OCI-LY7 (cell line): ENCODE measurements at places on chromosomes 3 and 15.
A peak's percentile ranks its signal among the peaks of the same experiment; 100 is the strongest.

- DNase-seq = no peak
Observed at GRCh38 chr3:147119989-147120388, 286.4 kb downstream of the ZIC4 start.

DNA sequence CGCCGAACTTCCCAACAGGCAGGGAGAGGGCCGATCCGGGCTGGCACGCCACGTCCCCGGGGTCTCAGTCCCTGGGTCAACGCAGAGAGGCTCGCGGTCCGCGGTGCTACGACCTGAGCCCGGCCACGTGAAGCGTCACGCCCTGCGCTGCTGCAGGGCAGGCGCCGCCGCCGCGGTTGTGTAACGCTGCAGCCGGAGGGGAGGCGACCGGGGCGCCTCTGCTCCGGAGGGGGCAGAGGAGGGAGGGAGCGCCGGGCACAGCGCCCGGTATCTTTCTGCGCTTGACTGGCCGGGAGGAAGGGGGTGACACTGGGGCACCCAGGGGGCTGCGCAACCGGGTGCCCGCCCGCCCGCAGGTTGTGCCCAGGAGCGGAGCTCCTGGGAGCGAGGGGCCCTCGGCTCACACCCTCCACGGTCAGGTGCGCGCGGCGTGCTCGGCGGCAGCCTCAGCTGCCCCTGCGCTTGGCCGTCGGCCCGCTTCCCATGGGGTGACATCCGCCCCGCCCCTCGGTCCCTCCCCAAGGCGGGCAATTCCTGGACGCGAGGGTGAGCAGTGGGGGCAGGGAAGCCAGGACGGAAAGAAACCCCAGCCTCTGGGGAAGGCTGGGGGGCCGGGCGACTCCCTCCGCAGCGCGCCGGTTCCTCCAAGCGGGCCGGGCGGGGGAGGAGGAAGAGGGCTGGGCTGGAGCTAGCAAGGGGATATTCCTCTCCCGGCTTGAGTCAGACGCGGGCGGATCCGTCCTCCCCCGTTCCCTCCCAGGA is 852 bp upstream of the BHLHE40 start:
- DNase-seq = peak; percentile 23

DNA sequence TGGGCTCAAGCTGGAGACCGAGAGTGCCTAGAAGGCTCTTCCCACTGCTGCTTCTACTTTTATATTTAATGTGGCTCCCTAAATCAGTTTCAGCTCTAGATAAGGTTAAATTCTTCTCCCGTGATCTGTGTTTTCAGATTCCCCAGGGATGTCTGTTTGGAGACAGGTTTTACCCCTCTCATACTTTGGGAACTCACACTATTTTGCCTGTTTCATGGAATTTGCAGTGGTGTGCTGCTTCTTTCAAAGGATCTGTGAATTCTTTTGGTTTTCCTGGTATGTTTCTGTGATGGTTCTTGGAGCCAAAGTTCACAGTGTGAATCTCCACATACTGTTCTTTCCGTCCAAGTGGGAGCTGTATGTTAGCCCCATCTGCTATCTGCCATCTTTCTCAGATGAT is 238.3 kb upstream of the SLITRK3 start:
- DNase-seq = no peak

GRCh38 chr3:189624130-189624529 is 7.1 kb upstream of the TP63 start:
- DNase-seq = no peak

- peak; percentile 63 for DNase-seq
Observed at GRCh38 chr3:177013681-177014280, 183.5 kb downstream of the TBL1XR1 start.

DNA sequence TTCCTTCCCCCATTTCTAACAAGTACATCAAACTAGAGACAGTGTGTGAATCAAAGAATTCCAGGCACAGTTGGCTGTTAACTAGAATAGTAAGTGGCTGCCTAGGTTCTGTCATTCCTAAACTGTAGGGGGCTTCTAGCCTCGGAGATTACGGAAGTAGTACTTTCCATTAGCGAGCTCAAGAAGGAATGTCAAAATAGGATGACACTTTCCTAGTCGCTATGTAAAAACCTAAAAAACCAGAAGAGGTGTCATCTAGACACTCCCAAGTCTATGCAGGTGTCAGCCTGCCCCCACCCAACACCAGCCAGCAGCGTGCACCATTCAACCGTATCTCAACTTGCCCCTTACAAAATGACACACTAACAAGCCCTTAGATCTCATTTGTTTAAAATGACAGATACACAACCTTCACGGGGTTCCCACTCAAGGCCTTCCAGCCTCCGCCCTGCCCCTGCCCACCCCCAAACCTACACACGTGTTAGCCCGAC is 874 bp downstream of the INO80 start:
- DNase-seq = no peak

GRCh38 chr15:50330921-50331320 is 24.1 kb downstream of the GABPB1 start:
- no peak for DNase-seq

DNA sequence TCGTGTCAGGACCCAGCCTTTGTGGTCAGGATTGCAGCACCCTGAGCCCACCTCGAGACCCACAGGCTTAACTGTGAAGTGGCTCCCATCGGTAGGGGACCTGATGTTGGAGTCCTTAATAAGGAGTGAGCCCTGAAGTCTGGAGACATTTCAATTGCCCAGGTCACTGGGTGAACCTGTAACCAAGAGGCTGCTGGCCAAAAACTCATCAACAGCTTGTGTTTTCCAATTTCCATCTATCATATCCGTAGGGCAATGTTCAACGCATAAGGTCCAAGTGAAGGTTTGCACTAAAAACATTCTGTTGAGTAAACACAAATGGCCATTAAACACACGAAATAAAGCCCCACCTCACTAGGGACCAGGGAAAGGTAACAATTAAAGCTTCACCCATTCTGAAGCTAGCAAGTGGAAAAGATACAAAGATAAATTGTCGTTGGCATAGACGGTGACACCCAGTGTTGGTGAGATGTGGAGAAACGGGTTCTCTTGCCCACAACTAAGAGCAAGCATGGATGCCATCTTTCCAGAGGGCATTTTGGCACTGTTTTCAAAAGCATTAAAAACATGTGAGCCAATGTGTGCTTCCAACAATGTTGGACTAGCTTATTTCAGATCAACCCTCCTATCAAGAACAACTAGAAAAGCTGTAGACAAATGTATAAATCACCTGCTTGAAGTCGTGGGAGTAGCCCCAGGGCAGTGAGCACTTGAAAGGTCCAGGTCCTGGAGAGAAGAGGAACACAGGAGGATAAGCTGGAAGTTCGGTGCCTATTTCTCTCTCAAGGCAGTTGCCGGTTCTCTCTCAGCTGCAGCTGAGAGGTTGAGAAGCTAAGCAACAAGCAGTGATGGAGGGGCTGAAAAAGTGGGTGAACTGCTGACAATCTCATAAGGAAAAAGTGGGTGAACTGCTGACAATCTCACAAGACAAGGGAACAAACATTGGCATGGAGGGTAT is 56.3 kb upstream of the PCSK6 start:
- no peak for DNase-seq

DNA sequence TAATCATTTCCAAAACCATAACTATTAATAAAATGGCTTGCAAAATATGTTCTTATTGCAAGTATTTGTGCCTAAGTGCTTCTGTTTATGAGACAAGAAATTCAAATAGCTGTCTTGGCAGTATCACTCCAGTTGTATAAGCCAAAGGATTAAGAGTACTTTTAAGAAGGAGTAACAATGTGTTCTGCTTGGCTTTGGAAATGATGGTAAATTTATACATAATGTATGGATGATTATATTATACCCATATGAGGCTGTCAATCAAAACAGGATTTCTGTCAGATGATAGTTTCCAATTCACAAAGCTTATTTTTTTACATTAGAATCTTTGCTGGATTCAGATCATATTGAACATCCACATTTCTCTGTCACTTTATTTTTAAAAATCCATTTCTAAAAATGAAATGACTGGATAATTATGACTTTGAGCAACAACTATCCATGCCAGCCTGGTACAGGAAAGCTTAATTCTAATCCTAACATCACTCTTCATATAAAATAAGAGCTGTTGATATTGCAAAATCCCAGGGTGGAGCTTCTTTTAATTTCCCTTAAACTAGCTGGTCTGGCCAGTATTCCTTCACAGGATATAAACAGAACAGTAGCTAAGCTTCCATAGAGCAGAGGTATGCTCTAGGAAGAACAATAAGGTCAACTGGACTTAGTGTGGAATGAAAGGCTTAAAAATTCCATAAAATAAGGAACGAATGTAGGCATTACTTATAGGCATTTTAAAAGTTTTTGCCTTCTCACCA is 30.0 kb upstream of the ZNF280D start:
- DNase-seq = no peak

DNA sequence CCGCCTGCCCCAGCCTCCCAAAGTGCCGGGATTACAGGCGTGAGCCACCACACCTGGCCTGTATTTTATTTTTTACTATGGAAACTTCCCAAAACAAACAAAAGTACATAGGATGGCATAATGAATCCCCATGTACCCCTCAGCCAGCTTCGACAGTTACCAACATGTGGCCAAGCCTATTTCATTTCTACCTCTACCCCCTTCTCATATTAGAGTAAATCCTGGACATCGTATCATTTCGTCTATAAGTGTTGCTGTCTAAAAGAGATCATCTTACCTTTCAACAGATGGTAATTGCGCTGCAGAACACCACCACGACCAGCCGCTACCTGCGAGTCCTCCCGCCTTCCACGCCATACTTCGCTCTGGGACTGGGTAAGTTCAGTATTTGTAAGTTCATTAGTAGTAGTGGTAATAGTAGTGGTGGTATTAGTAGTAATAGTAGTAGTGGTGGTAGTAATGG is 44.9 kb downstream of the DLEC1 start:
- DNase-seq = no peak

DNA sequence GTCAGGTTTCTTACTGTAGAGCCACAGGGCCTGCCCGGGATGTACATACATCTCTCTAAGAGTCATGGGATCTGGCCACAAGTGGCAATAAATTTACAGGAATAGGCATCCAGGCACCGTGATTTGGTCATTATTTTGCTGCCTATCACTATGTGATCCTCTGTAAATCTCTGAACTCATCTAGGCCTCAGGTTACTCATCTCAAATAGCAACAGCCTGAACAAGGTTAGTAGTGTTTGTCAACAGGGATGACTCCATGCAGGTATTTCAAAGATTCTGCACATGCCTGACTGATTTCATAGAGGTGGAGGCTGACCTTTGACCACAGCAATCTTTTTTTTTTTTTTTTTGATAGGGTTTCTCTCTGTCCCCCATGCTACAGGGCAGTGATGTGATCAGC is 88.8 kb upstream of the TBL1XR1 start:
- no peak for DNase-seq

- DNase-seq = no peak
Observed at GRCh38 chr15:42728972-42729371, 8.0 kb downstream of the CDAN1 start.

- no peak for DNase-seq
Observed at GRCh38 chr3:63934041-63934866, 22.1 kb upstream of the SCAANT1 start.

DNA sequence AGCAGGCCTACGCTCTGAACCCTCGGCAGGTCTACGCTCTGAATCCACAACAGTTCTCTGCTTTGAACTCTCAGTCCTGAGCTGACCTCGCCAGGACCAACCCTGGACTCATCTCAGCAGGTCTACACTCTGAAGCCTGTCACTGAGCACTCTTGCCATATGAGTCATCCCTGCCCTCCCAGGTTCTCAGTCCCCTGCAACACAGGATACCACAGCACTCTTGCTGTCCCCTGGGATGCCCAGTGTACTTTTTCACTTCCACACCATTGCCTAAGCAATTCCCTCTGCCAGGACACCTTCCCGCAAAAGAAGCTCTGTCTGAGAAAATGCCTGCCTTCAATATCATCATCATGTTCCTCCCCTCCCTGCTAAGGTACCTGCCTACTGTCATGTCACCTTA is 42.0 kb downstream of the NUP210 start:
- no peak for DNase-seq

DNA sequence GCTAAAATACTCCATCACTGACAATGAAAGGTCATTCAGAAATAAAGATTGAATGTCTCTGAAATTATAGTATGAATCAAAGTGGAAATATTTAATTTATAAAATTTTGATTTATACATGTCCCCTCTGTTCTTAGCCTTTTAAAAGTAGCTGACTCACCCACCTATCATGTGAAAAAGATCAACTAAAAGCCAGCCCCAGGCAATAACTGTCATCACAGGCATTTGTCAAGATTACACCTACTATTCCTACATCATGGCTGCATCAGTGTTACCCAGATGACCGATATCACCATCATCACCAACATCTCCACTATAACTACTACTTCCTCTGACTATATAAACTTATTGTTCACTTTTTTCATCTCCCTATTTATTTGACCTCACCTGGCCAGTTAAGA is 14.3 kb upstream of the PIK3R4 start:
- no peak for DNase-seq

- DNase-seq = no peak
Observed at GRCh38 chr15:34952481-34952880, 17.1 kb downstream of the AQR start.

GRCh38 chr3:136042608-136043221 is 77.2 kb downstream of the PPP2R3A start:
- DNase-seq = peak; percentile 52

DNA sequence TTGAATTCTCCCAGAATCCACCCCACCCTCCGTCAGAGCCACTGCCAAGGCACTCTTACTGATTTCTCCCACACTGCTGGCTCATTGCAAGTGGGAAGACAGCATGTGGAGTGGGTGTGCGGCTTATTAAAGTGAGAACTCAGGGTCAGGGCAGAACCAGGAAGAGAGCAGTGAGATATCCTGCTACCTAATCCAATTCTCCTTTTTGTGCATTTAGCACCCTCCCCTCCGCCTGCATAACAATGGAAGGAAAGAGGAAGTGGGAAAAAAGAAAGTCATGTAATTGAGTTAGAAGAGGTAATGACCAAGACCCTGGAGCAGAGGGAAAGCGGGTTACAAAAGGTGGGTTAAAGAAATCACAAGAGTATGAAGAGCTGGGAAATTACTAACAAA is 27.8 kb upstream of the PIK3CB start:
- peak; percentile 5 for DNase-seq

GRCh38 chr3:182349951-182350517 is 443.3 kb upstream of the ATP11B start:
- peak; percentile 65 for DNase-seq
